ENCODE measurements at places on chromosomes 5 and 9.

GRCh38 chr5:118440496-118440895 is 547.9 kb downstream of the DTWD2 start:
- no peak for DNase-seq

GRCh38 chr9:113932906-113933584 is 56.9 kb downstream of the ZNF618 start:
- DNase-seq = peak; percentile 87

- no peak for DNase-seq
These were observed 48.7 kb upstream of the FSD1L start for GRCh38 chr9:105399117-105399516.

DNA sequence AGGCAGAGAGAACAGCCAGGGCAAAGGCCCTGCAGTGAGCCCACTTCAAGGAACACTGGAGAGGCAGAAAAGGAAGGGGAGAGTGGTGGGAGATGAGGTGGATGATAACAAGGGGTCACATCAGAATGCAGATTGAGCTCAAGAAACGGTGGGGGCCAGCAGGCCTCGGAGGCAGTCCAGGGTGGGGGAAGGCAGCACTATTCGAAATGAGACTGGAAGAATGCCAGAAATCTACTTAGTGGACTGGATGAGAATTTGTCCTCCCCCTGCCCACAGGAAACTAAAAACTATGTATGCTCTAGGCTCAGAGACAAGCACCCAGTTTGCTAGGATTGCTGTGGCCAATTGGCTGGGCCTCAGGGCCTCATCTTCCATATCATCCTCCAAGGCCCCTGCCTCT is 148.7 kb downstream of the ADAMTS12 start:
- no peak for DNase-seq

DNA sequence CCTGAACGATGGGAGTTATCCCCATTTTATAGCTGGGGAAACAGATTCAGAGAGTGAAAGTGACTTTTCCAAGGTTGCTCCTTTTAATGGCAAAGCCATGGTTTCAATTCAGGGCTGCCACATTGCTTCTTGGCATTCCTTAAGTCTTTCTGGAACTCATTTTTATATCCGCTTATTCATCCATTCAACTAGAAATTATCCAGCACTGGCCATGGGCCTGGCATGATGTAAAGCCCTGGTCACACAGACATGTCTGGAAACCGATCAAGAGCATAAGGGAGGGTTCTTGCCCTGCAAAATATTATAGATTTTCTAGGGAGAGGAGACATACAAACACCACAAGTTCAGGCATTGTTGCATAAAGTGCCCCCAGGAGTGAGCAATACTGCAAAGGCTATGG is 43.0 kb upstream of the COL15A1 start:
- no peak for DNase-seq

- DNase-seq = no peak
These were observed 16.5 kb downstream of the NACC2 start for GRCh38 chr9:136078498-136079011.

DNA sequence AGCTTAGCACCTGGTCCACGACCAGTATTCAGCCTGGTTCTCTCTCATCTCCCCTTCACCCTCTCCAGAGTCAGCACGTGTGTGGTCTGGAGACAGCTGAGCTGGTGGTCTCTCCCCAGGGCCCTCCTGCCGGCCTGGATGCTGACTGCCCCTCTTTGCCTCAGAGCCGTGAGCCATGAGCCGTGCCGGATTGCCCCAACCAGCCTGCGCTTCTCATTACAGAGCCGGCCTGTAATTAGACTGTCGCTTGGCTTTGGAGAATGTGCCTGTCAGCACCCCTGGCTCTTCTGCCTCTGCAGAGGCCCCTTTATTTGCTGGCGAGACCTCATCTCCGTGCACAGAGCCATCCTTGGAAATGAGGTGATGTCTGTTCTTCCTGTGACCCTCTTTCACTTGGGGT is 118.7 kb upstream of the BOD1 start:
- DNase-seq = no peak

- DNase-seq = no peak
These were observed 3.5 kb downstream of the CCDC192 start for GRCh38 chr5:127706691-127707090.

DNA sequence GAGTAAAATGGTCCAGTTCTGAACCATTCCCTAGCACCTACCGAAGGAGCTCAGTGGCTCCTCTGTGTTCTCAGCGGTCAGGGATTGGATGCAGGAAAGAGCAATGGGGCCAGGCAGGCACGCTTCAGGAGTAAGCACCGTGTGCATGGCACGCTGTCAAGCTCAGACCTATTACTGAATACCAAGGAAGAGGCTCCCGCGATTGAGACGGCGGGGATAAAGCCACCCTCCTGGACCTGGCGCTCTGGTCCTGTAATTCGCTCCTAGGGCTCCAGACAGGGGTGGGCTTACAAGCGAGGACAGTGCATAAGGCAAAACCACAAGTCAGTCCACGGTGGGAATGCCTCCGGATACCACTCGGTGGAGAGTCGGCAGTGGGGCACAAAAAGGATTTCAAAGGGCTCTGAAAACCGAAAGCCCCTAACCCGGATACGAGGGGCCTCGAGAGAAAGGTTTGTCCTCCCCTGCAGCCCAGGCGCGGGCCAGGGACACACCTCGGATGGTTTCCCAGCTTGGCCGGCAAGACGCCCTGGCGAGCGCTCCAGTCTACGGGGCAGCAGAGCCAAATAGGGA is 988 bp downstream of the OXCT1 start:
- DNase-seq = peak; percentile 87

GRCh38 chr9:105511446-105511845 is 46.5 kb upstream of the FKTN start:
- DNase-seq = no peak
